ENCODE measurements at places on chromosomes 2 and 18.

- DNase-seq: no peak
Observed at GRCh38 chr2:189252991-189253675, 73.6 kb upstream of the COL5A2 start.

GRCh38 chr18:79640064-79640672 is 39.4 kb upstream of the CTDP1 start:
- DNase-seq: no peak

- no peak for DNase-seq
Observed at GRCh38 chr18:37548679-37549289, 16.8 kb downstream of the CELF4 start.

- no peak for DNase-seq
Observed at GRCh38 chr2:187299122-187299906, 148.7 kb downstream of the CALCRL start.

- no peak for DNase-seq
Observed at GRCh38 chr2:45781464-45781811, 130.0 kb downstream of the PRKCE start.

DNA sequence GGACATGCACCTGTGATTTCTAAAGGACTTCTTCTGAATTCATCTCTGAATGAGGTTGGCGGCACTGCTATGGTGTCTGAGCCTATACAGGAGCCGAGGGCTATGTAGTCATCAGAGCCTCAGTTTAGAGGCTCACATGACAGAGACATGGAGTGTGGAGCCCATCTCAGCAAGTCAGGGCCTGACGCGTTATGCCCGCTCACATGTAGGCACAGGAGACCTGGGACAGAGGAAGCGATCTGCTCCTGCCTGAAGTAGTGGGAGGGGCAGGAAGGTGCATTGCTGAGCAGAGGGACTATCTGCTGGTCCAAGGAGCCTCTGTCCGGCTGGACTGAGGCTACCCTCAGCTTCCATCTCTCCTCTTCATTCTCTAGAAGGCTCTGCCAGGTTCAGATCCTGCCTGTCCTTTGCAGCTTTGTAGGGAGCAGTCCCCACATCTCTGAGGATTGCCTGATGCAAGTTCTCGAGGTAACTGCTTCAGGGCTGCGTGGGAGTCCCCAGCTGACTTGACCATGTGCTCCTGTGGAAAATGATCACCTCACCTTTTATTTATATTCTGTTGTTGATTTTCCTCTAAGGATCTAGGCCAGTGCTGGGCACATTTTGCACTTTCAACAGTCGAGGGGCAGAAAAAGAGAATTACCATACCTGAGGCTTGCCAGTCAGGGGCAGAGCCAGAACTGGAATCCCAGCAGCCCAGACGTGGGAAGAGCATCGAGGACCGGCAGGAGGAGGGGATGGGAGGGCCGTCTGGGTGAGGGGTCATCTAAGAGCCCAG is 16.6 kb downstream of the KLHL29 start:
- no peak for DNase-seq

- no peak for DNase-seq
Observed at GRCh38 chr2:37228788-37229187, 2.6 kb downstream of the CEBPZ start.

- DNase-seq: peak; percentile 3
Observed at GRCh38 chr18:74196220-74197119, 48.1 kb downstream of the TIMM21 start.

DNA sequence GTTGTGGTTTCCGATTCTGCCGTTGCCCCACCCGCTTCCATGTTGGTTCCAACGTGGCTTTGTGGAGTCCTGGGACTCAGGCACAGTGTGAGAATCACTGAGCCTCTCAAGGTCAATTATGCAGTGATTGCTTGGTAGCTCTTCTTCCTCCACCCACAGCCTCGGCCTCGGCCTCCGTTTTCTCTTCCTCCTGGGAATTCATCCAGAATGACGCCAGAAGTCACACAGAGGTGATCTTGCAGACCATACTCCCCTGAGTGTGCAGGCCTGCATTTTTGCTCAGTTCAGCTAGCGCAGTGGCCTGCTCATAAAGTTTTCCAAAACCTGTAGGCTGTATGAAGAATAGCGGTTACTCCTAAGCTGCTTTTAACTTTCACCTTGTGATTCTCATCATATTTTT is 273.3 kb downstream of the GBX2 start:
- DNase-seq: no peak

DNA sequence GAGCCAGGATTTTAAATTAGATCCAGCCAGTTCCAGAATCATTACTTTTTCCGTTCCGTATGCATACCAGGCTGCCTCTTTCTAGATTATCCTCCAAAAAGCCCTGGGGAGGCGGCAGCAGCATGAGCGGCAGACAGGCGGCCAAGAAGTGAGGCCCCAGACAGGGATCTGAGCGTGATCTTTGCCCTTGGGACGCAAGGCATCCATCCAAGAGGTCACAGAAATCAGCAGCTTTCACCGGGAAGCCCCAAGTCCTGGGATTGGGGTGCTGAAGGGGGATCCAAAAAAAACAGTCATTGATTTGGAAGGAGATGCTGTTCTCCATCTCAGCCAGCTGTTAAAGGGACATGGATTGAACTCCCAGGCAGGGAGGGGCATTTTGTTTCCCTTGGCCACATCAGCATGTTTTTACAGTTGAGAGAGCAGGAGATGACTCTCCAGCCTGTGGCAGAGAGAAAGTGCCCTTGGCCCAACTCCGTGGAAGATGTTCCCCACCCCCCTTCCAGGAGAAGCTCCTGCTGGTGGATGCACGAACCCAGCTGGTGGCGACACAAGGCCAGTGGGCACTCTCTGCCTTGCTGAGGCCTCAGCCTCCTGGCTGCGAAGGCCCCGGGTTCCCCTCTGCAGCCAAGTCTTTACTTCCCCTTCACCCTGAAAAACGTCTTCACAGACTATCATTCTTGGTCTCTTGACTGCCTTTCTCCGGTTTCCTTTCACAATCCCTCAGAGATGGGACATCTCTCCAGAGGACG is 265.6 kb downstream of the ANAPC1 start:
- DNase-seq: no peak

DNA sequence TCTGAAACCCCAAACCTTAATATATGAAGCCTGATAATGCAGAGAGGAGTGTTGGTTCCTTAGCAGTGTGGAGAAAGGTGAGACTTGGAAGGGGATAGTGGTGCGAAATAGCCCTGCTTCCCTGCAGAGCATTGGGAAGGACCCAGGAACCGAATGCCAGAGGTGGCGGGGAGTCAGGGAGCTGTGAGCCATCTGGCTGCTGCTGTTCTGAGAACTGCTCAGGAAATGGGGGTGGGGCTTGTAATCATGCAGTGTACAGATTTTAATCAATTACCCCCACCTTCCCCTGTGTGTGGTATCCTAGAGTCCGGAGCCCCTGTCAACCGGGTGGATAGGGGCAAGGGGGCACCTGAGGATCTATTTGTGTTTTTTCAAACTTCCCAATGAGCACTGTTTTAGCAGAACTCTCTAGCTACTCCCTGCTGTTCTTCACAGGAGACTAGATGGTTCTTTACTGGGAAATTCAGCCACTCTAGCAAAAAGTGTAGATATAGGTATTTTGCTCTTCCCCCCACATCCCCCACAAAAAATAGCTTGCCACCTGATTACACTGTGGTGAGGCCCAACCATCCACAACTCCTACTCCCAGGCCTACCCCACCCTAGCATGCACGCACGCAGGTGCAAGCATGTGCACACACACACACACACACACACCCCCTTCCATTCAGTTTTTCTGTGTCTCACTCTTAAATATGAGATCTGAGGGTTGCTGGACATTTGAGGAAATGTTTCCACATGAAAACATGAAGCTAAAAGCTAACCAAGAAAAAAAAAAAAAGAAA is 30.1 kb upstream of the MBOAT2 start:
- no peak for DNase-seq

GRCh38 chr2:145765874-145766273 is 1246.0 kb upstream of the ZEB2 start:
- DNase-seq: no peak

DNA sequence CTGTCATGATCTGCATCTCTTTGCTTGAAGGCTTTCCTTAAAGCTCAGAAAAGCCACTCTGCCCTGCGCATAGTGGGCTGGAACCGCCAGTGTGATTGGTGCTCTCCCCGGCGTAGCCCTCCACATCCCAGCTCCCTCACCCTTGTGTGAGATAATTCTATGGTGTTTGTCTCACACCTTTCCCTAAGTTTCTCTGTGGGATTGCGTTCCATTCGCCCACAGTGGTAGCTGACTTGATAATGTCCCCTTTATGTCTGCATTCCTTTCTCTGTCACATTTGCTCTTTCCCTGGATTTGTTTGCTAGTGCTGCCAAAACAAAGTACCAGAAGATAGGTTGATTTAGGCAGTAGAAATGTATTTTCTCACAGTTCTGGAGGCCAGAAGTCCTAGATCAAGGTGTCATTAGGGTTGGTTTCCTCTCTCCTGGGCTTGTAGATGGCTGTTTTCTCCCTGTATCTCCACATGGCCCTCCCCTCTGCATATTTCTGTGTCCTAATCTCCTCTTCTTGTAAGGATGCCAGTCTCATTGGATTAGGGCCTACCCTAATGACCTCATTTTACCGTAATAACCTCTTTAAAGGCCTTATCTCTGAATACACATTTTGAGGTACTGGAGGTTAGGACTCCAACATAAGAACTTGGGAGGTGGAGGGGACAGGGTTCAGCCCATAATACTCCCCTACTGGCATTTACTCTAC is 7.4 kb upstream of the TMEM87B start:
- no peak for DNase-seq

GRCh38 chr2:49686897-49687442 is 532.7 kb upstream of the FSHR start:
- no peak for DNase-seq

DNA sequence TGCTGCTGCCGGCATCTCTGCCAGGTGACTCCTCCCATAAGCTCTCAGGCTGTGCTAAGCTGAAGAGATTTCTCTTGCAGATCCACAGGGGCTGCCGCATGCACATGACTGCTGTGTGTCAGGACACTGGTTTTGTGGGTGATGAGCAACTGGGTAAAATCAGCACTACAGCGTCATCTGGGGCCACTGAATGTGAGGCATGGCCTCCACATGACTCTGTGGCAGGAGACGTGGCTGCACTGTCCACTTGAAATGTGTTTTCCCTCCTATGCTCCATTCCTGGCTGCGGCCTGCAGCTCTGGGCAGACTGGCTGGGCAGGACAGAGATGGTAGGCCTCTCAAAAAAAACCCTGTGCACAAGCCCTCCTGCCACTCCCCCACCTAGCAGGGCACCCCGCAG is 63.6 kb downstream of the MARCO start:
- no peak for DNase-seq

- no peak for DNase-seq
Observed at GRCh38 chr2:126880817-126881216, 17.9 kb upstream of the TEX51 start.

DNA sequence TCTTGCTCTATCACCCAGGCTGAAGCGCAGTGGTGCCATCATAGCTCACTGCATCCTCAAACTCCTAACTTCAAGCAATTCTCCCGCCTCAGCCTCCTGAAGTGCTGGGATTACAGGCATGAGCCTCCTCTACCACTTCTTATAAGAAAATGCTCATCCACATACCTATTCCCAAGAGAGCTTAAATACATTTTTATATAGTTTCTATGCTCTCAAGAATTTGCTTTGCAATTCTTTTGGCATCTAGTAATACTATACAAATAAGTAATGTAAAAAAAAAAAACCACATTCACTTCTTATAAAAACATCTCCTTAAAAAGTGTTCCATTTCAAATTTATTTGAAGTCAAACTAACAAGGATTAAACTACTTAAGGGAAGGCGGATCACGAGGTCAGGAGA is 197.3 kb downstream of the DNAH7 start:
- no peak for DNase-seq

GRCh38 chr18:30858560-30858959 is 184.0 kb downstream of the DSC3 start:
- DNase-seq: no peak

- no peak for DNase-seq
Observed at GRCh38 chr2:25293145-25293544, 48.6 kb downstream of the DNMT3A start.

GRCh38 chr18:42429196-42429595 is 474.2 kb downstream of the PIK3C3 start:
- DNase-seq: no peak

GRCh38 chr2:216008387-216008786 is 5.0 kb downstream of the MREG start:
- no peak for DNase-seq

All from activated CD4-positive, alpha-beta T cell treated with anti-CD3 and anti-CD28 coated beads for 24 hours (primary cell).